ENCODE measurements at places on chromosomes 3 and 15. TPM values are rescaled to one million over a fixed set of nuclear protein-coding genes. Genes with fewer than 3 reads are reported as not detected.
A peak's percentile ranks its signal among the peaks of the same experiment; 100 is the strongest.

DNA sequence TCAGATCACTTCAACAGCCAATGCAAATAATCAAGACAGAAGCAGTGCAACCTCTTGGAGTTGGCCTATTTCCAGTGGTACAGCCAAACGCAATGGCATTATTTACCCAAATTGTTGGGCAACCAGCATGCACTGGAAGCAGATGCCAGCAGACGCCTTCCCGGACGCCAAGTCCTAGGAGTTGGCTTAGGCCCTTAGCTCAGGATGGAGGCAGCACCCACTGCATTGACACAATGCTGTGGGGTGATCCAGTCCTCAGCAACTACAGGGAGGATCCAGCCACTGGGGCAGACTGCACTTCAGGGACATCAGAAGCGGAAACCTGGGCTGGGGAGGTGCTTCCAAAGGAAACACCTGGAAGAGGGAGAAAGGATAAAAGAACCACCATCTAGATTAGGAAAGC is 290.4 kb downstream of the FAM43A start:
- H3K36me3 ChIP-seq, result no peaks in the 10 kb centered on the region
- no peak overlapping the region for H3K27ac ChIP-seq
- no peak overlapping the region for H3K4me3 ChIP-seq
- no peaks in the 10 kb centered on the region for H3K4me1 ChIP-seq
- no peak for DNase-seq

- no peak overlapping the region for H3K27ac ChIP-seq
- no peaks in the 10 kb centered on the region for H3K4me1 ChIP-seq
- no peaks in the 10 kb centered on the region for H3K36me3 ChIP-seq
- H3K4me3 ChIP-seq, result no peak overlapping the region
- DNase-seq, result no peak
- peaks cover 10% of the 10 kb centered on the region for H3K27me3 ChIP-seq
These were observed 289.9 kb upstream of the RASGRP1 start for GRCh38 chr15:38854506-38854905.

DNA sequence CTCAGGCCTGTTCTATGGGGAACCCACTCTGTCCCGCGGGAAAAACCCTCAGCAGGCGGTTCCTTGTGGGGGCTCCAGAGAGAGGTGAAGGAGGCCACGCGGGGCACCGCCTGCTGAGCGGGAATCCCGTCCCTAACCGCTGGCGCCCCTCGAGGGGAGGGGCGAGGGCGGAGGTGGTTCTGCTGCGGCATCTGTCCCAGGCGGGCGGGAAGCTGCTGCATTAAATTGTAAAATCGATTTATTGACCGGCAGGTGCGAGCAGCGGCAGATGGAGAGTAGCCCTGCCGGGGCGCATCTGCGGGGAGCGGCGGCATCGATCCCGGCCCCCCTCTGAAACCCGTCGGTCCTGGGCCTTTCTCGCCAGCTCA is 3.7 kb upstream of the DLL4 start:
- peaks cover 23% of the 10 kb centered on the region for H3K4me1 ChIP-seq
- no peaks in the 10 kb centered on the region for H3K36me3 ChIP-seq
- no peak overlapping the region for H3K27ac ChIP-seq
- no peak for DNase-seq

- DNase-seq, result no peak
- no peak overlapping the region for H3K27ac ChIP-seq
- H3K36me3 ChIP-seq, result peaks cover 71% of the 10 kb centered on the region
- no peaks in the 10 kb centered on the region for H3K4me1 ChIP-seq
- H3K27me3 ChIP-seq, result no peaks in the 10 kb centered on the region
These were observed 32.9 kb upstream of the SLC22A13 start for GRCh38 chr3:38232701-38233100.

GRCh38 chr3:193932136-193932535 is 203.8 kb upstream of the HES1 start:
- no peak overlapping the region for H3K27ac ChIP-seq
- peaks cover 4% of the 10 kb centered on the region for H3K27me3 ChIP-seq
- H3K4me3 ChIP-seq, result no peak overlapping the region

GRCh38 chr15:64975390-64975789 is 14.3 kb downstream of the SPG21 start:
- no peaks in the 10 kb centered on the region for H3K27me3 ChIP-seq
- H3K36me3 ChIP-seq, result peaks cover 18% of the 10 kb centered on the region
- DNase-seq, result no peak
- H3K27ac ChIP-seq, result no peak overlapping the region
- H3K4me1 ChIP-seq, result no peaks in the 10 kb centered on the region

GRCh38 chr3:170723241-170723640 is 137.4 kb upstream of the SLC7A14 start:
- no peak for DNase-seq
- peaks cover 13% of the 10 kb centered on the region for H3K27me3 ChIP-seq
- H3K27ac ChIP-seq, result no peak overlapping the region
- H3K36me3 ChIP-seq, result no peaks in the 10 kb centered on the region
- no peaks in the 10 kb centered on the region for H3K4me1 ChIP-seq

DNA sequence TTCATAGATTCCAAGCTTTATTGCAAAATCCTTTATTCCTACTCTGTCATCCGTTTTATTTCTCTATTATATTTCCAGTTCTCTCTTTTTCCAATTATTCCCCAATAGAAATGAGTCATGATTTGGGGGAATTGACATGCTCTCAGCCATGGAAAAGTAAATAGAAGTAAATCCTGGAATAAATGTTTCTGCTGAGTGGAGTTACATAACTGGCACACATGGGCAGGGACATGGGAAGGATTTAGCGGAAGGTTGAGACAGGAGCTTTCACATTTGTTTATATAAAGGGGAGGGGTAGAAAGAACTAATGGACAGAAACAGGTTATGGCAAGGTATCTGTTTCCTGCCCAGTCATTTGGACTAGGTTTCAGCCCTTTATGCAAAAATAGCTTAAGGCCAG is 221.6 kb downstream of the PLOD2 start:
- no peaks in the 10 kb centered on the region for H3K4me1 ChIP-seq
- H3K36me3 ChIP-seq, result no peaks in the 10 kb centered on the region
- no peak overlapping the region for H3K4me3 ChIP-seq
- DNase-seq, result no peak
- H3K27me3 ChIP-seq, result no peaks in the 10 kb centered on the region

DNA sequence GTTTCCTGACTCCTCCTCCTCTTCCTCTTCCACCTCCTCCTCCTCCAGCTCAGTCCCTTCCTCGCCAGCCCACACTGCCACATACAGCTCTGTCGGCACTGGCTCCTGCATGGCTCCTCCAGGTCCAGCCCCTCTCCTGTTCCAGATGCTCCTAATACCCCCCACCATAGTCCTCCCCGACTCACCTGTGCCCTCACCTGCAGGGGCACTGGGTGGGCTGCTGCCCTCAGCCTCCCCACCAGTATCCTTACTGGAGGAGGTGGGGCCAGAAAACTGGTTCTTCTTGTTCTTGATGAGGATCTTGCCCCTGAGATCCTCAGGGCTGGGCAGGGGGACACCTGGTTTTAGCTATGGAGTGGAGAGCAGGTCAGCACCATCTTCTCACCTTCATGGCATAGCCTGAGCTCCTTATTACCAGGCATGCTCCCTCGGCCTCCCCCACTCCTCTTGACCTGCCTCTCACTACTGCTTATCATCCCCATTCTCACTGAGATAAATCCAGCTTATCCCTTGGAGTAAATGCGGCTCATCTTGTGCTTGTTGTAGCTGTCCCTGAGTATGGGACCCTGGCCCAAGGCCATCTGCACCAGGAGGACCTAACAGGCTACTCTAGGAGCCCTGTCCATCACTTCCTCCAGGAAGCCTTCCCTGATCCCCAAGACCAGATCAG is 11.0 kb downstream of the PLCB2 start:
- no peaks in the 10 kb centered on the region for H3K27me3 ChIP-seq
- H3K4me1 ChIP-seq, result no peaks in the 10 kb centered on the region
- H3K27ac ChIP-seq, result no peak overlapping the region
- peaks cover 26% of the 10 kb centered on the region for H3K36me3 ChIP-seq

DNA sequence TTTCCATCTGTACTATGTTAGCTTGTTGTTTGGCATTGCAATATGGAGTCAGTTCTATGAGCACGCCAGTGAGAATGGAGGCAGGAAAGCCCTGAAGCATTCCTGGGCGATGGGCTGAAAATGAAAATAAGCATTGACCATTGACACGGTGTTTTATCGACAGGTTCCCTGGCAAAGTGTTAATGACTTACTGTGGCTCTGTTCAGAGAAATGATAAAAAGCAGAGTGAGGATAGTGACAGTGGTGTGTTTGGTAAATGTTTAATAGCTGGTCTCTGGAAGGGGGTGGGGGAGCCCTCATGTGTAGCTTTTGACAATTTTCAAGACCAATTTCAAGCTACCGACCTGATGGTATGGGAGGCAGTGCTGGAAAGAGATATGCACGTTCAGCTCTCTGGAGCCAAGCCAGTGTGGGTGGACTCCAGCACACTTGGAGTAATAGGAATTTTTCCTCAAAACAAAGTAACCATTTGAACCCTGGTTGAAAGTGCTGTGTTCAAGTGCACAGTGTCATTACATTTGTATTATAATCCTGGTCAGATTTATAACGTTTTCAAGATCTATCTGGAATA is 341.7 kb upstream of the ROBO2 start:
- H3K36me3 ChIP-seq, result no peaks in the 10 kb centered on the region
- no peaks in the 10 kb centered on the region for H3K27me3 ChIP-seq
- H3K4me3 ChIP-seq, result no peak overlapping the region
- no peaks in the 10 kb centered on the region for H3K4me1 ChIP-seq
- H3K27ac ChIP-seq, result no peak overlapping the region

- no peak overlapping the region for H3K4me3 ChIP-seq
- H3K4me1 ChIP-seq, result no peaks in the 10 kb centered on the region
- no peak overlapping the region for H3K27ac ChIP-seq
- no peaks in the 10 kb centered on the region for H3K36me3 ChIP-seq
- DNase-seq, result no peak
These were observed 349.2 kb upstream of the CCDC54 start for GRCh38 chr3:107028086-107028485.

GRCh38 chr3:187714404-187714979 is 12.1 kb upstream of the RTP2 start:
- peak; percentile 63 for DNase-seq
- no peak overlapping the region for H3K4me3 ChIP-seq
- peaks cover 8% of the 10 kb centered on the region for H3K4me1 ChIP-seq
- no peak overlapping the region for H3K27ac ChIP-seq
- no peaks in the 10 kb centered on the region for H3K27me3 ChIP-seq

DNA sequence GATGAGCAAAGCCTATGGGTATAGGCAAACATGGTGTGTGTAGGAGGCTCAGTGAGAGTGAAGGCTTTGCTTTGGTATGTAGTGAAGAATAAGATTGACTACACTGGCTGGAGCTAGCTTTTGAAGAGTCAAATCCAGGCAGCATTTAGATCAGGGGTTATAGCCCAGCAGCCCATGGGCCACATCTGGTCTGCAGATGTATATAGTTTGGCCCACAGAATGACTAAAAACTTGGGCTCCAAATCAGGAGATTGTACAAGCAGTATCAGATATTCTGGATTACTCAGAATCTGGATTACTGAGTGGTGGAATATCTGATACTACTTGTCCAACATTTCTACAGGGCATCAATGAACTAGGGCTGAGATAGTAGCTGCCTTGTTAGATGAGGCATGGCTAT is 92.9 kb upstream of the FGF7 start:
- no peaks in the 10 kb centered on the region for H3K4me1 ChIP-seq
- DNase-seq, result no peak
- H3K4me3 ChIP-seq, result no peak overlapping the region

DNA sequence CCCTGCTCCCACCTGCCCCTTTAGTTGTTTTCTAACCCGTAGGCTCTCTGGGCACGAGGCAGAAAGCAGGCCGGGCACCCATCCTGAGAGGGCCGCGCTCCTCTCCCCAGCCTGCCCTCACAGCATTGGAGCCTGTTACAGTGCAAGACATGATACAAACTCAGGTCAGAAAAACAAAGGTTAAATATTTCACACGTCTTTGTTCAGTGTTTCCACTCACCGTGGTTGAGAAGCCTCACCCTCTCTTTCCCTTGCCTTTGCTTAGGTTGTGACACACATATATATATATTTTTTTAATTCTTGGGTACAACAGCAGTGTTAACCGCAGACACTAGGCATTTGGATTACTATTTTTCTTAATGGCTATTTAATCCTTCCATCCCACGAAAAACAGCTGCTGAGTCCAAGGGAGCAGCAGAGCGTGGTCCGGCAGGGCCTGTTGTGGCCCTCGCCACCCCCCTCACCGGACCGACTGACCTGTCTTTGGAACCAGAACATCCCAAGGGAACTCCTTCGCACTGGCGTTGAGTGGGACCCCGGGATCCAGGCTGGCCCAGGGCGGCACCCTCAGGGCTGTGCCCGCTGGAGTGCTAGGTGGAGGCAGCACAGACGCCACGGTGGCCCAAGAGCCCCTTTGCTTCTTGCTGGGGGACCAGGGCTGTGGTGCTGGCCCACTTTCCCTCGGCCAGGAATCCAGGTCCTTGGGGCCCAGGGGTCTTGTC is 48.5 kb downstream of the PGPEP1L start:
- H3K4me3 ChIP-seq, result no peak overlapping the region
- no peaks in the 10 kb centered on the region for H3K27me3 ChIP-seq
- H3K4me1 ChIP-seq, result no peaks in the 10 kb centered on the region
- H3K27ac ChIP-seq, result no peak overlapping the region
- H3K36me3 ChIP-seq, result peaks cover 52% of the 10 kb centered on the region

GRCh38 chr3:53708001-53708621 is 138.1 kb downstream of the CHDH start:
- H3K27ac ChIP-seq, result no peak overlapping the region
- H3K36me3 ChIP-seq, result no peaks in the 10 kb centered on the region
- DNase-seq, result no peak
- H3K27me3 ChIP-seq, result no peaks in the 10 kb centered on the region
- peaks cover 4% of the 10 kb centered on the region for H3K4me1 ChIP-seq
- H3K4me3 ChIP-seq, result no peak overlapping the region

NOP10 gene
- 285 TPM for total RNA-seq

KLF15 gene
- 0.42 TPM for total RNA-seq

CADPS gene
- not detected for total RNA-seq

WDR93 gene
- not detected for total RNA-seq

RCCD1 gene
- 23.6 TPM for total RNA-seq

MST1R gene
- total RNA-seq, result 0.74 TPM

CCRL2 gene
- 3.4 TPM for total RNA-seq

C2CD4A gene
- total RNA-seq, result 0.12 TPM
